NCI-H1092 (cell line): ENCODE measurements at places on chromosomes 2 and 18.

DNA sequence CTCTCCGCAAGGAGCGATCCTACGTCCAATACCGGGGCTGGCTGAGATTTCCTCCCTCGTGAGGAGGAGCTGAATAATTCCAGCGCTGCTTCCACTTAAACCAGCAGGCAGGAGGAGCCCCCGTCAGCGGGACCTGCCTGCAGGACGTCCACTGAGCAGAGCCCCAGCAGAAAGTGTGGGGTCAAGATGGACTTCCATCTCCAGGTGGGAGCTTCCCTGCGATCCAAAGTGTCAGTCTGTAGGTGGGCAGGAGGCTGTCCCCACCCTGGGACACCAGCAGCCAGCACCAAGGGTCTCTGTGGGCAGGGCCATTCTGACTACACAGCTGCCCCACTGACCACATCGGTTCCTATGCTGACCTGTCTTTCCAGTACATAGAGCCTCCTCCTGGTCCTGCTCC, 462 bp upstream of the OTOS start:
- DNase-seq, result no peak

DNA sequence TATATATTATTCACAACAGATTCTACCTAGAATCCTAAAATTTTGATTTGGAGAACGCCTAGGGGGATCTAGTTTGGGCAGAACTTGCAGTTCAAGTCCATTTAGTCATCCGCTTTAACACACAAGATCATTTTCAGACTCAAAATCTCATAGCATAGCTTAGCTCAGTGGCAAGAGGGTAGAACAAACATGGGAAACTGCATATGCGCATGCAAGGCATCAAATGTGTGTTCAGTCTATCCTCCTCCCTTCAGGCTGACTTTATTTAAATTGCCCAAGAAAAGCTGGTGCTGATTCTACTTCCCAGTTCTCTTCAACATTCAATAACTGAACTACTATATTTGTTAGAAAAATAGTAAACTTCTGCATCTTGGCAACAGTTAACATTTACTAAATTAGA, 79.6 kb upstream of the NRXN1 start:
- no peak for DNase-seq

DNA sequence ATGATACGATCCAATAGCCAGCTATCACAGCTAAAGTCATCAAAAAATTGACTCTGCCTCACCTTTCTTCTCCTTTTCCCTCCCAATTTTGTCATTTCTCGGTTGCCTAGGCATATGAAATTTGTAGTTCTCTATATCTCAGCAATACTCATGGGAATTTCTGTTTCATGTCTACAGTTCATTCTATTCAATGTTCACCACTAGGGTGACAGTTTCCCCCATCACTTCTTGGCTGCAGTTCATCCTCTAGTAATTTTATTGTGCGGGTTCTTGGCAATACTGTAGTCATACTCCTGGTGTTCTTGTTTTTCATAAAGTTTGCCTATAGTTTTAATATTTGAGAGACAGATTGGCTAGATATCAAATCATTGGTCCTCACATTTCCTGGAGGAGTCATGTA, 872.2 kb upstream of the ID2 start:
- DNase-seq, result no peak

DNA sequence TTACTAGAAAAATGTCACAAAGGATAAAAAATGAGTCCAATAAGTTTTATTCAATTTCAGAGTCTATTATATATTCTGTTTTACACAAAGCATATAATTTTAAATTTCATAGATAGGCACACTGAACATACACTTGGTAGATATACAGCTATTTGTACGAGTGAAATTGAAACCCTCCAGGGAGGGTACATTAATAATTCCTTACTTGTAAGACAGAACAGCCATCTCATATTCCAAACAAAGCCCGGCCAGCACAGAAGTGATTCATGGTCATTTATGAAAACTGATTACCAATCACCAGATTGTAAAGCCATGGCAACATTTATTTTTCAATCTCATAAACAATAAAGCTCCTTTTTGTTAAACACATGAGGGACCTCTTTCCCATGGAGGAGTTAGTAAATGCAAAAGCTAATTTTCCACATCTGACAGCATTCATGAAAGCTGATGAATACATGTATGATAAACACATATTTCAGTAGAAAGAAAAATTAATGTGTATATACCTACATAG, 190.6 kb downstream of the TDRD15 start:
- no peak for DNase-seq

- DNase-seq, result peak; percentile 12
These were observed 19.2 kb downstream of the DAW1 start for GRCh38 chr2:227890495-227891079.

DNA sequence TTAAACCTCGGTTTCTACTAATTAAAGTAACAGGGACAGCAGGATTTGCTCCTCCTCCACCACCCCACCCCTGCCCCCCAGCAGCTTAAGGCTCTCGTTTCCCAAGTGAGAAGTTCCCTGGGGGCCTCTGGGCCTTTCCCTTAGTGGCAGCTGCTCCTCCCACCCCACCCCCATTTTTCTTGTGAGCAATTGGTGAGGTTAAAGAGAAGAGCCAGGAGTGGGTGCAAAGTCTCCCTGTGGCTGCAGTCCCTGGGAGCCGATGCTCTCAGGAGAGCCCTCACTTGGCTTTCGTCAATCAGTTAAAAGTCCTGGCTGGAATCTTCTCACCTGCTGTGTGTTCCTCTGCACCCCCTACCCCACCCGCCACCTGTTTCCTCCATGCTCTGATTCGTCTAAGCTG, 48.7 kb upstream of the AGAP1 start:
- DNase-seq, result no peak

GRCh38 chr2:215362562-215362904, 50.7 kb downstream of the ATIC start:
- DNase-seq, result no peak

- no peak for DNase-seq
These were observed 57.0 kb downstream of the DNMT3A start for GRCh38 chr2:25284756-25285155.

- DNase-seq, result no peak
These were observed 480.0 kb upstream of the SYT4 start for GRCh38 chr18:43757273-43757672.
